Left colon (tissue), 2 donors: ENCODE measurements at places on chromosomes 1 and 21.

DNA sequence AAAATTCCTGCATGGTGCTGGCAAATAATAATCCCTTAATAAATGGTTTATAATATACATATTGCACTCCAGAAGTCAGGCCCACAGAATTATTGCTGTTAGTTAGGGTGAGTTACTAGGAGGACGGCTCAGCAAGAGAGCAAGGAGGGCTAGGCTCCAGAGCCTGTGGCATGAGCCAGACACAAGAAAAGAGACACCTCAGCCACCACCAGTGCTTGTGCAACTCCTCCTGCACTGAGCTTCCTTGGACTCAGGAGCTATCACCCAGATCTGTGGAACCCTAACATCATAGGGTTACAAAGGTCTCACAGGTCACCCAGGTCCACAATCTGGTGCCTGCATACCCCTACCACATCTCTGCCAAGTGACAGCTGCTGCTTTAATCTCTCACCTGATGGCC is 12.8 kb upstream of the LRRC8D start:
- no peak for DNase-seq

DNA sequence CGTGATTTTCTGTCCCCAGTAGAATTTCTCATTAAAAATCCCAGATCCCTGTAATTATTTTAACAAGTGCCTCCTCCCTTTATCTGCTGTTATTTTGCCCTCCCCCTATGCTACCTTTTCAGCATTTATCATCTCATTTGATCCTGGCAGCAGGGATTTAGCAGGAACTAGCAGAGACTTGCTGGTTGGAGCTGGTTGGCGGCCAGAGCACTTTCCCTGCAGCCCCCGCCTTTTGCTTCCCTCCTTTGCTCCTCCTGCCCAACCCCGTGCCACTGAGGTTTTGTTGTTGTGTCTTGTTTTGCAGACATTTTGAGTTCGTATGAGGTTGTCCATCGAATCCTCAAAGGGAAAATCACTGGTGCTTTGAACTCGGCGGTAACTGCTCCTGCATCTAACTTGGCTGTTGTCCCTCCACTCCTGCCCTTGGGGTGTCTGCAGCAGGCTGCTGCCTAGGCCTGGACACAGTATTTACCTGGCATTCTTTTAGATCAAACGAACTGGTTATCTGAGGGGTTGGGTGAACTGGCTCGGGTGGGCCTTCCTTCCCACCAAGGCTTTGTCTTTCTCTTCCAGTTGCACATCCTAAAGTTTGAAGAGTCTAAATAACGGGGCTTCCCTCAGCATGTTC is 11.2 kb downstream of the UBE2Q1 start:
- no peak for DNase-seq

- no peak for DNase-seq
These were observed 3.5 kb downstream of the YOD1 start for GRCh38 chr1:207047505-207047904.

GRCh38 chr1:231487019-231487418 is 41.5 kb upstream of the TSNAX start:
- DNase-seq, result no peak

DNA sequence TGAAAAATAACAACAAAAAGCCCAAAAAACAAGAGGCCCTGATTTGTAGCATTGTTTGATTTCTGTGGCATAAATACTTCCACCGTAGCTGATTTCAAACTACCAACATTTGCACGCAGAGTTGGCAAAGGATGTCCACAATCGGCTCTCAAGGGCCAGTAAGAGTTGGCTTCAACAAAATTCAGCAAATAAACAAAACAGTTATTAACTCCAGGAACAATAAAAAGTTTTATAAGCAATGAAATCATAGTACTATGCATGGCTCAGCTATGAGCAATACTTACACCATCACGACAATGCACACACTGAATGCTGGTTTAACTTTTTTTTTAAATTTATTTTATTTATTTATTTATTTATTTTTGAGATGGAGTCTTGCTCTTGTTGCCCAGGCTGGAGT is 8.7 kb upstream of the COX20 start:
- DNase-seq, result no peak

GRCh38 chr1:163535807-163536206 is 214.1 kb downstream of the NUF2 start:
- DNase-seq, result no peak

DNA sequence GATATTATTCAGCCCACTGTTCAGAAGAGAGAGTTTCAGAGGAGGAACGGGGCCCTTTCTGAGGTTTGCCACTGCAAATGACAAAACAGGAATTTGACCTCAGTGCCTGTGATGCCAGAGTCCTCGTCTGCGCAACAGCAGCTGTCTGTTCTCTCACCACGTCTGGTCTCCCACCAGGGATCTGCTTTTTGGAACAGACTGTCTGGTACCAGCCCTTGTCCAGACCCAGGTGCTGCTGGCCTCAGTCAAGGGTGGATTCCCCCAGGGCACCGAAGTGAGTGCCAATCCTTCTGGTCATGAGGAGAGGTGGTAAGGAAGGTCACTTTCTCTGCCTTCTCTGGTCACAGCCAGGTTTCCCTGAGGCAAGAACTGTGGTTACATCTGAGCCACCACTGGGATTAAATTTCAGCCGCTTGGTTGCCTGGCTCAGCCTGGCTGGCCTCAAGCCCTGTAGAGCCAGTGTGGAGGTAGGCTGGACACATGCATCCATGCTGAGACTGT is 2.3 kb upstream of the BCAN start:
- DNase-seq, result no peak

- peak; percentile 19 for DNase-seq
These were observed 33.0 kb upstream of the ACTRT2 start for GRCh38 chr1:2988256-2988655.

GRCh38 chr1:36137776-36138175 is 11.5 kb downstream of the TRAPPC3 start:
- DNase-seq, result no peak

DNA sequence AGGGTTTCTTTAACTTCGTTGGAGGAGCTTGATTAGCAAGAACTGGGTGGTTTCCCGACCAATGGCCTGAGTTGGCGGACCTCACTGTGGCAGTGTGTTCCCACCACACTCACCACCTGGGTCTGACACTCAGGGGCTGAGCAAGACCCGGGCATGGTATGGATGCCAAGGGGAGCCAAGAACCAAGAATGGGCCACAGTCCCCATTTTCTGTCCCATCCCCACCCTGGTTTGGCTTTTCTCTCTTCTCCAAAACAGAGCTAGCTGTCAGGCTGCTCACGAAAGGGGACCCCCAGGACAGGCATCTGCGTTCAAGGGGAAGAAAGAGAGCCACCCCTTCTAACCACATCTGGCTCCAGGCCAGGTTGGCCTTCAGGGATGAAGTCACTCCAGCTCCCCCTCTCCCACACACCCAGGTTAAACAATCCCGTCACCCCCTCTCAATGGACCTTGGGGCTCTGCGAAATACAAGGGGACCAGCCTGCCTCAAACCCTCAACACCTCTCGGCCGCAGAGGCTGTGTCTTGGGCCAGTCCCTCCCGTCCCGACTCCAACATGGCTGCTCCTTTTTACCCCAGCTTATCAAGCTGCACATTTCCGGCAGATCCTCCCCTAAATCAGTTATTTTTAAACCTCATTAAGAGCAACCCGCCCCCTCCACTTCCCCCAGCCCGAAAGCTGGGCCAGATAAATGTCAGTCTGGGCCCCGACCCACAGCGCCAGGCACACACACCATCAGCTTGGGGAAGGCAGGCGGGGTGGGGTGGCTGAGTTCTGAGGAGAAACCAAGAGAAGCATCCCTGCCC is 3.4 kb downstream of the TAGLN2 start:
- no peak for DNase-seq

- DNase-seq, result no peak
These were observed 41.8 kb upstream of the PIGC start for GRCh38 chr1:172485626-172486025.

DNA sequence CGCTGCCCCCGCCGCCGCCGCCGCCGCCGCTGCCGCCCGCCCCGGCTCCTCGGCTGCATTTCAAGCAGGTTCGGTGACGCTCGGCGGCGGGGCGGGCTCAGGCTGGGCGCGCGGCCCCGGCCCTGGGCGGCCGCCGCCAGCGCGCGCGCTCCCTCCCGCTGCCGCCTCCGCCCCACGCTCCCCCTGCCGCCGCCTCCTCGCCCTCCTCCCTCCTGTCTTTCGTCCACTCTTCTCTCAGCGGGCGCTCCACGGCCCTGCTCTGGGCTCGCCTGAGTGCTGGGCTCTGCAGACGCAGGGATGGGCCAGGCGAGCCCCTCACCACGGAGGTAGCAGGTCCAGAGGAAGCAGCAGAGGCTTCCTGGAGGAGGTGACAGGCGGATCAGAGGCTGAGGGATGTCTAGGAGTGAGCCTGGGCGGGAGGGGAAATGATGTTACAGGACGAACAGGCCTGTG is at the start of gene LRP8:
Gene LRP8, minus strand, starts transcription at position 62 of the 453 bp plus-strand sequence. CDS start 158 bp downstream, outside the sequence.
- DNase-seq, result peak; percentile 58

DNA sequence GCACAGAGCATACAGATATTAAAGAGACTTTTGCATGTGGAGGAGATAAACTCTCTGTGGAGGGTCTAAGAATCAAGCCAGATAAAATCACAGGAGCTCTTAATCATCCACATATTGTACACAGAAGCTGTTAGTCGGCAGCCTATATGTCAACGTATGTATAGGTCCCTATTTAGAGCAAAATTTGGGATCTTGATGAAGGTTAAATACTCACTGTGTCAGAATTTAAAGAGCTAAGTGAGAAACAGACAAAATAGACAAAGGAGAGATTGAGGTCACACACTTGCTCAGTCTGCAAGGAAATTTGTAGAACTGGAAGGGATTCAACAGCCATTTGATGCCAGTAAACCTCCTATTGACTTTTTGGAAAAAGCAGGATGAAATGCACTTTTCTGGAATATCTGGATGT is 4.1 kb upstream of the IRF2BP2 start:
- no peak for DNase-seq
